ENCODE measurements at places on chromosomes 6 and 20. TPM values are rescaled to one million over a fixed set of nuclear protein-coding genes. Genes with fewer than 3 reads are reported as not detected.

Gene SLC17A2
- not detected for total RNA-seq

Gene PRND
- total RNA-seq, result not detected

Gene FKBP1C
- not detected for total RNA-seq

Gene MAP3K4
- total RNA-seq, result 22.5 TPM

Gene RAMACL
- total RNA-seq, result 1.4 TPM

Gene WRNIP1
- 75.6 TPM for total RNA-seq

Gene DEFB119
- total RNA-seq, result not detected

DNA sequence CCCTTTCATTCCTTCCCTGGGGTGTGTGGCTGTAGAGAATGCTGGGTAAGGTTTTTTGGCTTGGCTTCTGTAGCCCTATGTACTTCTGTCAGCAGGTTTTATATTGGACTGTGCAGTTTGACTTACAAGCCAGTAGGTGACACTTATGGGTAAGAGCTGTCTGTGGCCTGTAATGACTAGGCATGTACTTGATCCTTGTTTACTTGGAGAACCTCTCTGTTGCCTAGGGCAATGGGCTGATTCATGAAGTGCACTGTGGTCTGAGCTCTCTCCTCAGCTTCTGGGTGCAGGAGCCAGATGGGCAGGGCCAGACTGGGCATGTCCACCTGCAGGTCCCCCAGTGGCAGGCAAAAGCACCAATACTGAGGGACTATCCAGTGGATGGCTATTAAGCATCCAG is 544.6 kb downstream of the ADGRB3 start:
- no peak for DNase-seq

DNA sequence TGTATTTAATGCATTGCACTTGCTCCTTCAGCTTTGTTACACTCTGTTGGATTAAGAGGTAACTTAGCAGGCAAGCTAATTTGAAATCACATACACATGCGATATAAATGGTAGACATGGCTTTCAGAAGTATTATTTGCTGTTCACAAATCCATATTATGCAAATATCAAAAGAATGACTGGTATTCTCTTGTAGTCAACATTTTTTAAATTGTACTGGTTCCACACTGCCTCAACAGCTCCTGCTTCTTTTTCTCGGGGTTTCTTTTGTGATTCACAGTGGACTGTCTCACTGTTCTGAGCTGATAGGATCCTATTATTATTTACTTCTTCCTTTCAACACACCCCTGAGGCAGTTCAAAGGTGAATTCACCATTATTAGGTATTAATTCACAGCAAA is 927.4 kb downstream of the KIF16B start:
- no peak for DNase-seq

DNA sequence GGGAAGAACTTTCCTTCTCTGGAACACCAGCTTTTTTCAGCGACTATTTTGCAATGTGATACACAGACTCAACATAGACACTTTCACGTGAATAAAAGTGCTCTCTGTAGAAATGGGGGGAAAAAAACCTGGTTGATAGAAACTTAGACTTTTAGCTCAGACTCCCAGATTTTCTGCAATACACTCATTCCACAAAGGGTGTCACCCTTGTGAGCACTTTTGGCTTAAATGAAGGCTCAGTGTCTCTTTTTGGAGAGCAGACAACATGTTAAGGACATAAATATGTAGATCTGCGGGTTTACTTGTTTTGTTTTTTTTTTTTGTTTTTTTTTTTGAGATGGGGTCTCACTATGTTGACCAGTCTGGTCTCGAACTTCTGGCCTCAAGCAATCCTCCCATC is 579.6 kb downstream of the PTPRT start:
- no peak for DNase-seq

DNA sequence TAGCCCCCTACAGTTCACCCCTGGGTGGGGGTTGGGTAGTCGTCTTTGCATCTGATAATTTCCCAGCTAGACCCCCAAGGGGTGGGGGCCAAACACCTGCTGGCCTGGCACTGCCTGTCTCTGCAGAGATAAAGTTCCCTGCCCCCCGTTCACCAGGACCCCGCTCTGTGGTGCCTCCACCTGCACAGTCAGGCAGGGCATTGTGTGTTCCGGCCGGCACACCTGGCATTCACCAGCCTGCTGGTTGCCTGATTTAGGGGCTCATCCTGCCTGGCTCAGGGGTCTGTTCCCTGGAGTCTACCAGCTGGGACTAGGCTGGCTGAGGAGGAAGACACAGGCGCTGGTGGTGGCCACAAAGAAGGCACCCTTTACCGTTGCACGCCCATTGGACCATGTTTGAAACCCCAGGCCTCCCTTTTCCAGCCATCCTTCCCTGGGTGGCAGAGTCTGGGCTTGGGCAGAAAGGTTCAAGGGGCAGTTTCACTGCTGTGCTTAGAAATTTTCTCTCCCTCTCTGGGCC is 30.8 kb upstream of the SCRT2 start:
- no peak for DNase-seq

DNA sequence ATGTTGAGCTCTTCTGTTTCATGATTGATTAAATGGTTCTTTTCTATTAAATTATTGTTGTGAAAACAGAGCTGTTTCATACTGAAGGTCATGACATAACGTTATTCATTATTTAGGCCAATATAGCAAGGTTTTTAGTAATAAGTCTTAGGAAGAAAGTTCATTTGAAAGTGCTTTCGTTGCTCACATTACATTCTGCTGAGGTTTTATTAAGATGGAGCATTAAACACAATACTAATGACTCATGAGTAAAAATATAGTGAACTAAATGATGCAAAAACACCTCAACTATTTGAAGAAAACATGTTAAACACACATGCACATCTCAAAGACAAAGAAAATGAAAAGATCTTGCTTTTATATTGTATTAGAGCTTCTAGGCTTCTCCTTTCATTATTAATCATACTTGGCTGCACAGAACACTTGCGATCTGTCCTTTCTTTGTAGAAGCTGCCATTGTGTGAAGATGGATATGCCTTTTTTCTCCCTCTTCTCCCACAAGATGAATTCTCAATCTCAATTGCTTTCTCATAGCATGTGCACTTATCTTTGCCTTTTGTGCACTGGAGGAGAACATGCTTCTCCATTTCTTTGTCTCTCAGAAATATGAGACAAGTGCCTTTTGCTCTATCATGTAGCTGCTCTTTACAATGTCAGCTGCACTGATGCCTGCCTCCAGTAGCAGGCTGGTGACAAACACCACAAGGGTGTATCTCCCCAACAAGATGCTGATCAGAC is 312.4 kb downstream of the PHF3 start:
- no peak for DNase-seq

- DNase-seq, result no peak
These were observed 8.2 kb downstream of the HECA start for GRCh38 chr6:139143111-139143510.

- no peak for DNase-seq
These were observed 2.3 kb upstream of the STMND1 start for GRCh38 chr6:17099401-17100059.

DNA sequence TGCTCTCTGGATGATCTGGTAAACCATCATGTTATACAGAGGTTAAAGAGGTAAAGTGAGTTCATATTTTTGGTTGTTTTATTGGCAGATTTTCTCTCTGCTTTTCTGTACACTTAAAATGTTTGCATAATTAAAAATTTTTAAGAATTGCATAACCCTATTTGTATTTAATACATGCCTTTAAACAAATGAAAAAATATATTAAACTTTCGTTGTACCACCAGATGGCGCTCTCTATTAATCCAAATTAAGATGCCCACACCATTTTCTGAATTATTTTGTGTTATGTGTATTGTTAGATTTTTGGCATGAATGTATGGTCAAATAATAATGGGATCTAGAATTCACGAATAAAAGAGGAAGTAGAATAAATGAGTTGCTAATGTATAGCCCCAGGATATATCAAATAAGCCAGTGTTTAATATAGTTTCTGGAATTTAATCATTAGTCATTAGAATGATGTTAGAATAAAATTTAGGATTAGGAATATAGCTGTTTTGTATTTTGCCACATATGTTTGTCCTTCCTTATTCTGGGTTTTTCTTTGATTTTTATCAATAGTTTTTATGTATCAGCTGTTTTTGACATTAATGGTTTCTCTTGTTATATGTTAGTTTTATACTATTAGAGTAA is 38.9 kb downstream of the SMAP1 start:
- no peak for DNase-seq

DNA sequence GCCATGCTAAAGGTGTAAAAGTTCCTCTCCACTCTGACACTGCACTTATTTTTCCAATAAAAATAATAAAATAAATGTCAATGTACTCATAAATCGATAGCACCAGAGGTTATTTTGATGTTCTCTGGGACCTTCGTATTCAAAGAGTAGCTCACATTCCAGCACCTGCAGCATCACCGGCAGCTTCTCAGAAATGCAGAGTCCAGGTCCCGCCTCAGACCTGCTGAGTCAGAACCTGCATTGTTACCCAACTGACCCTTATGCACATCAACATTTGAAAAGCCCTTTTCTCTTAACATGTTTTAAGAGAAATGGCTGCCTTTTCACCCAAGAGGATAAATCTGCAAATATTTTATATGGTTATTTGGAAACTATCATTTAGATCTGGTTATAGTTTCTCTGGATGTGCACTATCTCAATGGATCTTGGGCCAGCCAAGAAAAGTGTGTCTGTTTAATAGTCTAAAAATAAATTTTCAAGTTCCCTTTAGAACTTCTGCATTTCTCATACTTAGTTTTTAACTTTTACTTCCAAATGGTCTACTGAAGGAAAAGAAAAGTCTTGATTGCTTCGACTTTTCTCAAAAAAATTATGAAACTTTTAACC is 216.2 kb upstream of the PRDM1 start:
- no peak for DNase-seq

DNA sequence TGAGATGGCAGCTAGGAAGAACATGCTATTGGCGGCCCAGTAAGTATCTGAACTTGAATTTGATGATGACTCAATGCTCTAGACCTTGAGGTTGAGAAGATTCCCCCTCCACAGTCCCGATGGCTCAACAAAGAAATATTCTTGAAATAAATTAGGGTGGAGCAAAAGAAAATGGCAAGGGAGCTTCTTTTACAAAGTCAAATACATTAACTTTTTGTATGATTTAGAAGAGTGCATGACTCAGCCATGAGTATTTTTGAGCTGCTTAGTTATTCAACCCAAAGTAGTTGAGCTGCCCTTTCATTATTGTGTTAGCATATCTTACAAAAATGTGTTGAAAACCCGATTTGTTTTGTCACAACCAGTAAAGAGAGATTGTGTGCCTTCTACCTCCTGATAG is 7.6 kb downstream of the TFAP2C start:
- no peak for DNase-seq

Measured in esophagus squamous epithelium (tissue), 5 donors.